ENCODE measurements at places on chromosomes 16 and 17.

DNA sequence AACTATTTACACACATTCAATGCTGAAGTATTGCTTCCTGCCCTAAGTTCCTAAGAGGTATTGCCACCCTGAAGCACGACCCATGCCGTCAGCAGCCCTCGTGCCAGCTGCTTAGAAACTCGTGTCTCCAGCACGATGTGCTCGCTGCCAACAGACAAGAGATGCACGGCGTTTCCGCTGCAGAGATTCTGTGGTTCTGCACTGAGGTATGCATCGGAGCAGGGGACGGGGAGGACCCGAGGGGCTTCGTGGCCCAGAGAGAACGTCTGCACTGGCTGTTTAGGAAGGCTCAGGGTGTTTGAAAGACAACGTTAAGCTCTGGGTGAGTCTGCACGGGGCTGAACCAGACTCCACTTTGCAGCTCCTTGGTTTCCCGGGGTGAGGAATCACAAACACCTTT, 82.7 kb upstream of the CREBBP start:
- DNase-seq: no peak

GRCh38 chr17:78128551-78129350, at the start of gene TMC6:
TMC6 (minus strand) TSS chr17:78128755; CDS start chr17:78126832, 1,923 bp downstream.
- DNase-seq: no peak

DNA sequence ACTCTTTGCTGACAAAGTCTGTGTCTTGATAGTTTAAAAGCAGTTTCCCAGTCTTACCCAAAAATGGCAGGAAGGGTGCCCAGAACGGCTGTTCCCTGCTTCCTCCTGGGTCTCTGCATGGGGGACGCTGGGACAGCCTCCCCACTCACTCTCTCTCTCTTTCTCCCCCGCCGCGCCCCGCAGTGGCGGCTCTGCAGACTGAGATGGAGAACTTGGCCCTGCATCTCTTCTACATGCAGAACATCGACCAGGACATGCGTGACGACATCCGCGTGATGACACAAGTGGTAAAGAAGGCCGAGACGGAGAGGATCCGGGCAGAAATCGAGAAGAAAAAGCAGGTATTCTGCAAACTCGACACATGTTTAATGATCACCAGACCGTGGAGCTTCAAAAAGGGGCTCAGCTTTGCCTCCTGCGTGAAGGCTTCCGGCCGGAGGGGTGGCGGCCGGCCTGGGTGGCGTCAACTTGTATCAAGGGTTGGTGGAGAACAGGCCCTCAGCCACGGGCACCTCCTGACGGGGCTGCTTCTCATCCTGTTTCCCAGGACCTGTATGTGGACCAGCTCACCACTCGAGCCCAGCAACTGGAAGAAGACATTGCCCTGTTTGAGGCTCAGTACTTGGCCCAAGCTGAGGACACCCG, 22.0 kb downstream of the CCDC40 start:
- DNase-seq: no peak

DNA sequence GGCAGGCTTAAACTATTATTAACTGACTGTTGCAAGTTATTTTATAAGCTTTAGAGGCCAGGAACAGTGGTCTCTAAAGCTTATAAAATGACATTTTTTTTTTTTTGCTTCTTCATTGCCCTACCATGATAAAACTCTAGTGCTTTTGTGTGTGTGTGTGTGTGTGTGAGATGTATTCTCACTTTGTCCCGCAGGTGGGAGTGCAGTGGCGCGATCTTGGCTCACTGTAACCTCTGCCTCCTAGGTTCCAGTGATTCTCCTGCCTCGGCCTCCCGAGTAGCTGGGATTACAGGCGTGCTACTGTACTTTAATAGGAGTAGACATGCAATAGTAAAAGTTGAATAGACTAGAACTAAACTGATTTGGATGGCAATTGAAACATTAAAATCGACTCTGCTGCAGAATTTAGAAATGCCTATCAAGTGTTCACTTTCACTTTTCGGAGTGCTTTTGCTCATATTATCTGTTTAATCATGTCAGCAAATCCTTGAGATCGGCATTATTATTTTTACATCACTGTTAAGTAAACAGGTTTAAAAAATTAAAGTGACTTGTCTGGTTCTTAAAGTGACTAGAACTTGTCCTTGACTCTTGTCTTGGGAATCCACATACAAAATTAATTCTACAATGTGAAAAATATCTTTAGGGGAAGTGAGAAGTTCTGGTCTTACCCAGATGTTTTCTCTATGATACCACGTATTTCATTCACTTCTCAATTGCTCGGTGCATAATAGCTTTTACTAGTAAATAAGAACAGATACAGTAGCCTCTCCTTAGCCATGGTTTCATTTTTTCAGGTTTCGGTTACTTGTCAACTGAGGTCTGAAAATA, 8.4 kb upstream of the PCTP start:
- no peak for DNase-seq

- DNase-seq: peak; percentile 79
These were observed 6.8 kb upstream of the MEAK7 start for GRCh38 chr16:84511180-84511800.

DNA sequence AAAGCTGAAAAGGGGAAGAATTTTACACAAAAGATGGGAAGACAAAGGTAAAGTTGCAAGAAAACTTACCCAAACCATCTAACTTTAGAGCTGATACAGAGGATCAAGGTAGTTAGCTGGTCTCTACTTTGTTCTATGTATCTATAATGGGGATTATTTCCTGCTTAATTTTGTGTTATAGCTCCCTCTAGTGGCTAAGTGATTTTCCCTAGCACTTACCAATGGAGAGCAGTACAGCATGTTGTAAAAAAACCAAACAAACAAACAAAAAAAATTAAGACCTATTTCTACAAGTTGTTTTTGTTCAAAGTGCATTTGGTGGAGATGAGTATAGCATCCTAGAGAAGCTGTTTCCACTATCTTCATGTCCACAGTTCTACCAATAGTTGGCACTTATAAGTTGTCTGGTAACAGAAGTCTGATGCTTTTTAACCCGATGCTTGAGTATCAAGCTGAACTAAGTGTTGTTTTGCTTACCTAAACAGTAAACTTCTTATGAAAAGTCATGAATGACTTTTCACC, 7.5 kb downstream of the SRSF1 start:
- DNase-seq: peak; percentile 73

All from amniotic epithelial cell (primary cell).